Stimulated activated CD4-positive, alpha-beta T cell treated with anti-CD3 and anti-CD28 coated beads, Interleukin-1b, Interleukin-23, amount 100 ng/mL, for 1 hour (primary cell): ENCODE measurements at places on chromosomes 2 and 18.

- DNase-seq: no peak
Observed at GRCh38 chr2:173119944-173120343, 44.3 kb downstream of the MAP3K20 start.

- DNase-seq: no peak
Observed at GRCh38 chr18:627231-627630, 30.2 kb upstream of the TYMS start.

GRCh38 chr2:165568361-165568760, 98.9 kb downstream of the CSRNP3 start:
- no peak for DNase-seq

DNA sequence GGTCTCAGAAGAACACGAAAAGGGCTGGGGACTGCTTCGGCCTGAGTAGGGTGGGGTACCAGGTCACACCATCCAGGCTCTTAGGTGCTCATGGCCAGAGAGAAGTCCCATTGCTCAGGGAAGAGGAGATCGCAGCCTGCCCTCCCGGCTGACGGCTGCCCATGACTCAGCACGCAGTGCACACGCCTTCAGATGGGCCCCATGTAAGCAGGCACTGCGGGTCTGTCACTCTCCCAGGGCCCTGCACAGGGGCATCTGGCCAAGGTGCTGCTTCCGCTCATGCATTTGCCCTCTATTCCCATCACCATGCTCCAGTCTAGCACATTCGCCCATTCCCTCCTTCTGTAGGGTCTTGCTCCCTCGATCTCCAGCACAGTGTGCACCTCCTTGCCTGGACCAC, 34.7 kb downstream of the SFXN5 start:
- no peak for DNase-seq

DNA sequence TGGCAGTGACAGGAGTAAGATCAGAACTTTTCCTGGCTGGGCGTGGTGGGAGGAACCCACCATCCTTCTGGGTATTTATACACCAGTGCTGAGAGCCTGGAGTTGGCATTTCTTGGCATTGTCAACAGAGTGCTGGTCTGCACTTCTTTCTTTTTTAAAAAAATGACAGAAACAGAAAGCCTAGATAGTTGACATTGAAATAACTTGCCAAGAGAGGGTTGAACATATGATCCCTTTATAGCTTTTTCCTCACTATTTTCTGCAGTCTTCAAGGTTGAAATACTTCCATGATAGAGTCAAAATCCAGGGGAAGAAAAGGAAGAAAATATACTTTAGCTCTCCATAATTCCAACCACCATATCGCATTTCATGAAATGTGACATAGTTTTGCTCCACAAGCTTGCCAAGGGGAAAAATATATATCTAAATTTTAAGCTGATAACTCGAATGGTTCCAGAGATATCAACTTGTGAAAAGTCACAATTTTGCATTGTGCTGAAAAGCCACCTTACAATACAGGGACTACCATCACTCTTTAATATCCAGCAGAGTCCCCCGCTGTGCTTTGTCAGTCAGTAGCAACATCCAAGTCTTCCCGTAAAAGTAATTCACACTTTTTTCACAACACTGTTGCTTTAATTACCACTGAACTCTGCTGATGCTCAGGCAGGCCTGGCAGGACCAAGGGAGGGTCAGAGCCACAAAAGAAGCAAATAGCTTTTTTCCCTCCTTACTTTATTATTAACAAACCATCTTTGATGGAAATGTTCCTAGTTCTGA, 764.9 kb upstream of the FANCL start:
- DNase-seq: no peak

DNA sequence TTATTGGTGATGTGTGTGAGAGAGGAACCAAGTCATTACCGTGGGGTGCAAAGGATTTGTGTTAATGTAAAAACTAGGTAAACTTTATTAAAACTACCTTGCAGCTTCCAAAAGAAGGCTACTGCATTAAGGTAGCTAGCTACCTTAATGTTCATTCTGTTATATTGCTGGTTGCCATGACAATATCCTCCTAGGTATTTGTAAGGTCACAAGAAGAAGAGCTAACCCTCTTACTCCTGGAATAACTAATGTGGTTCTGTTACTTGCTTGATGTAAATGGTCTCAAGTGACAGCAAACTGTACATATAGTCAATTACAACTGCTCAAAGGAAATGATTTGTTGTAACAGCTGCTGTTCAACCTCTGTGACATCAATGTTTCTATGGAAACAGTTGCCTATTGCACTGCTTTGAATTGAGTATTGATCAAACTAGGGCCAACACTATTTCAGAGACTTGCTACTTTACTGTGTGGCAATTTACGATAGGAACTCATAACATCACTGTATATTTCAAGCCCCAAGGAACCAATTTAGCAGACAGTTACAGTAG, 319.8 kb upstream of the HNRNPA3 start:
- no peak for DNase-seq

GRCh38 chr2:107986278-107987217, at the start of gene SLC5A7:
Gene SLC5A7, plus strand, starts transcription at chr2:107986524. Its CDS starts 1,632 bp downstream, at chr2:107988156.
- no peak for DNase-seq

DNA sequence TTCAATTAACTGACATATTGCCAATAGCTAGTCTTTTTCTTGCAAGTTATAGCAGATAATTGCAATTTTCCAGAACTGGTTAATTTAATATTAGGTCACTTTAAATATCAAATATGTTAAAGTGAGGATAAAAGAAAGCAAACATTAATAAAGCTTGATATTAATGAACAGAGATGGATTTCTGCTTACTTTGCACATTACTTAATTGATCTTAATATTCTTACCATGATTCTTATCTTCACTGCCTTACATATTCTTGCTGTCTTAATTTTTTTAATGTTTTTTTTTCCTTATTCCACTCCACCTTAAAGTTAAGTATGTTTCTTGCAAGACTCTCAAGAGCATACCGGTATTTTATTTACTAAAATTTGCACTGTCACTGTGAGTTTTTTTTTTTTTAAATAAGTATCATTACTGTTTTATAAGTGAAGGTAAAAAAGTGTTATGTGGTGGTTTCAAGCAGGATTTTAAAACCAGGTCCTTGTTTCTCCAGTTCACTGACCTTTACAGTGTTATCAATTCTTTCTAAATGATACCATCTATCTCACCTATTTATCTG, 33.9 kb downstream of the PPP3R1 start:
- DNase-seq: no peak

- no peak for DNase-seq
Observed at GRCh38 chr2:75288760-75289159, 89.4 kb upstream of the TACR1 start.

- DNase-seq: no peak
Observed at GRCh38 chr2:3712424-3712823, 9.0 kb downstream of the DCDC2C start.

- no peak for DNase-seq
Observed at GRCh38 chr18:25233528-25234321, 118.2 kb downstream of the ZNF521 start.

DNA sequence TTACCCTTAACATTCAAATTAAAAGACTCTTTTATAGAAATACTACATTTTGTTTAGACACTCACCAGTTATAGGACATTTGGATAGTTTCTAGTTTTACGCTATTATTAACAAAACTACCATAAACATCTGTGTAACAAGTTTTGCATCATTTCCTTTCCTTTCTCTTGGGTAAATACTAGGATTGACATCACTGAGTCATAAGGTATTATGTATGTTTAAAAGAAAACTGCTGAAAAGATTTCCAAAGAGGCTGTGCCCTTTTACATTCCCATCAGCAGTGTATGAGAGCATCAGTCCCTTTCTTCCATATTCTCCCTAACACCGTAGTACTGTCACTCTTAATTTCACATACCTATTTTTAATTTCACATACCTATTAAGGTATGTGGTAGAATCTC, 130.6 kb downstream of the USP34 start:
- DNase-seq: no peak

GRCh38 chr2:20649576-20649975, 1.3 kb downstream of the HS1BP3 start:
- DNase-seq: no peak
